Anterior cingulate cortex (tissue), 58 donors: ENCODE measurements at places on chromosomes 3 and 15.

GRCh38 chr15:66730168-66731021 lies 28.4 kb downstream of the SMAD6 start:
- DNase-seq, result no peak

GRCh38 chr3:156050918-156051317 lies 69.5 kb upstream of the KCNAB1 start:
- no peak for DNase-seq

- DNase-seq, result no peak
Measured at GRCh38 chr15:94028809-94029208, 202.6 kb upstream of the MCTP2 start.

- DNase-seq, result no peak
Measured at GRCh38 chr3:5055357-5056110, 66.6 kb upstream of the ARL8B start.

DNA sequence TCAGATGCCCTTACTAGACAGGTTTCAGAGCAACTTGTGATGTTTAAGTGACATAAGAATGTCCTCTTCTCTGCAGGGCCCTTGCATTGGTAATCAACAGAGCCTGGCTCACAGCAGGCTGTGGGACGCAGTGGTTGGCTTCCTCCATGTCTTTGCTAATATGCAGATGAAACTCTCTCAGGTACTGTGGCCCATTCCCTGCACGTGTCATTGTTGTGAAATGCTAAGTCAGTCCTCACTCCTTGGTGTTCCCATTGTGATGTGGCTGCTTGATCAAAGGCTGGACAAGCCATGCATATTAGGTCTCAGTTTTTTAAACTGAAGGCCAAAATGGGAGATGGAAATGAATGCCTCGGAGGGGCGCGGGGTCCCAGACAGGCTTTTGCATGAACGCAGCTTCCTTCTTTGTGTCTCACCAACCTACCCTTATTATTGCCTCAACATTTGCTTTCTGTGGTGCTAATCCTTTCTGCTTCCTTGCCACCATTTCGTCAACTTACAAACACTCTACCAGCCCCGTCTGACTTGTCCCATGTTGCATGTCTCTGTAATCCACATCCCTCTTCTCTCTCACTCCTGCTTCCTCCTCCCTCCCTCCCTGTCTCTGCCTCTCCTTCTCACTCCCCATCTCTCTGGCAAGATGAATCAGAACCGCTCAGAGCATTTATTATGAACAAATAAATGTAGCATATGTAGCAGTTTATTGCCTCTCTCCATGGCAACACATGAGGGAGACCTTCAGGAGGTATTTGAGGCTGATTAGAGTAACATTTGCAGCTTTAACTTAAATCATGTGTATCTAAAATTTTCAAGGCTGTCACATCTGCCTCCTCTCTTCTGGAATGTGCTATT lies 133.2 kb upstream of the CHRM5 start:
- no peak for DNase-seq
